ENCODE measurements at places on chromosomes 4 and X. TPM values are rescaled to one million over a fixed set of nuclear protein-coding genes. Genes with fewer than 3 reads are reported as not detected.

DNA sequence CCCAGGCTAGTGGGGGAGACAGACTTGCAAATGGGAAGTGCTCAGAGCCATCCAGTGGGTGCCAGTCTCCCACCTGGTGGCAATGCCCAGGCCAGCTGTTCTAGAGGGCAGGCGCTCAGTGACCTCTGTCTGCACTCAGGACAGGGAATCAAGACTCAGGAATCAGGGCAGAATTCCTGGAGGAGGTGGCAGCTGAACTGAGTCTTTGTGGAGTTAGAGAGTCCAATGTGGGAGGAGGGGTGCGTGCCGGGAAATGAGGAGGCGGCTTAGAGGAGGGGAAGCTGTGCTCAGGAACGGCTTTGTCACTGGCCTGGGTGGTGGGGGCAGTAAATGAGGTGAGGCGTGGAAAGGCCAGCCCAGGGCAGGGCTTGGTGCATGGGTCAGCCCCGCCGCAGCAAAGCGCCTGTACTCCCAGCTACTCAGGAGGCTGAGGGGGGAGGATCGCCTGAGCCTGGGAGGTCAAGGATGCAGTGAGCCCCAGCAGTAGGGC, 31.3 kb upstream of the SORCS2 start:
- DNase-seq: no peak

GRCh38 chr4:184506527-184507121, 32.3 kb upstream of the IRF2 start:
- DNase-seq: no peak

- no peak for DNase-seq
These were observed 91.0 kb upstream of the BCOR start for GRCh38 chrX:40188573-40189417.

The SUPT20HL2 gene
- total RNA-seq: not detected

The KIAA1210 gene
- not detected for total RNA-seq

- DNase-seq: no peak
These were observed 5.6 kb downstream of the PDE5A start for GRCh38 chr4:119623025-119623424.

GRCh38 chrX:108582151-108582550, 142.5 kb downstream of the COL4A5 start:
- DNase-seq: no peak

GRCh38 chrX:154458954-154459778, 1.1 kb downstream of the PLXNA3 start:
- no peak for DNase-seq

GRCh38 chr4:30996841-30997240, 276.7 kb downstream of the PCDH7 start:
- no peak for DNase-seq

DNA sequence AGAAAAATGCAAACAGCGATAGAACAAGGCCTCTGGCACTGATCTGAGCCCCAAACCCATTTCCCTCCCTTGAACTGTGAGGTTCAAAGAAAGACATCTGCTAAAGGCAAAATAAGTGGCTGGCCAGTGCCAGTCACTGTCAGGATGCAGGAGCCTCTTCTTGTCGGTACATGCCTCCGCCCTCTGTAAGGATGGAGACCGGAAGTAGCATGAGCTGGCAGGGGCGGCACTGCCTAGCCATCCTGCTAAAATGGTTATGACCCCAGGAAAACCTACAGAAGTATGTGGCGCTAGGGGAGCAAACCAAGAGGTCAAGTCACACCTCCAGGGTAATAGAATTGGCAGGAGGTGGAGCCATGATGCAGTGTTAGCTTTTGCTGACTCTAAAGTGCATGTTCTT, 180.3 kb downstream of the DCLK2 start:
- DNase-seq: no peak

GRCh38 chr4:7960790-7961655, 21.4 kb upstream of the AFAP1 start:
- peak; percentile 53 for DNase-seq

- no peak for DNase-seq
These were observed 86.2 kb downstream of the IRF2 start for GRCh38 chr4:184388106-184388505.

The GPM6B gene
- total RNA-seq: 5.1 TPM

The CXCL3 gene
- 0.16 TPM for total RNA-seq

DNA sequence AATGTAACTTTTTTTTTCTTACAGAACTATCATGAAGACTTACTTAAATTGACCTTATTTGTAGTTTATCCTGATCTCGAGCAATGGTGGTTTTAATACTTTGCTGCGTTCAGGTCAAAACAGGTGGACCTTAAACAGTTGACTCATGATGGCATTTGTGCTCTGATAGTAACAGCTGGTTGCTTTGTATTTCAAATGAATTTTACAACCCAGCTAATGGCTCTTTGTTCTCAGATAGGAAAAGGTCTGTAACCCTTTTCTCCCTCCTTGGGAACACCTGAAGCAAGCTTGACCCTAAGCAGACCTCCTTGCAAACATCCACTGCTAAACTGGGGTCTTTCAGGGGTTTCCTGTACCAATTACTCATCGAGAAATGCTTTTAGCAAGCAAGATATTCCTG, 79.2 kb downstream of the F11 start:
- DNase-seq: no peak

DNA sequence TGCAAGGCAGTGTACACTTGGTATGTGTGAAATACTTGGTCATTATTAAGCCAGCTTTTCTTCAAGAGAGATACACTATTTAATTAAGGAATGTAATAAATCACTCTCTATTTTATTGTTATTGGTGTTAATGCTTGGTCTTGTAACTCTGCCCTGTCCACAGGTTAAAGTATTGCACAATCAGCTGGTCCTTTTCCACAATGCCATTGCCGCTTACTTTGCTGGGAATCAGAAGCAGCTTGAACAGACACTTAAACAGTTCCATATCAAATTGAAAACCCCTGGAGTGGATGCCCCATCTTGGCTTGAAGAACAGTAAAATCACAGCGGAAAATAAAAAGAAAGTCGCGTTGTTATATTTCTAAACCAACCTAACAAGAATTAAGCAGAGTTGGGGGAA, 26.2 kb upstream of the FHDC1 start:
- no peak for DNase-seq

- DNase-seq: no peak
These were observed 19.6 kb downstream of the SCD5 start for GRCh38 chr4:82779032-82779431.

The IL2 gene
- not detected for total RNA-seq

DNA sequence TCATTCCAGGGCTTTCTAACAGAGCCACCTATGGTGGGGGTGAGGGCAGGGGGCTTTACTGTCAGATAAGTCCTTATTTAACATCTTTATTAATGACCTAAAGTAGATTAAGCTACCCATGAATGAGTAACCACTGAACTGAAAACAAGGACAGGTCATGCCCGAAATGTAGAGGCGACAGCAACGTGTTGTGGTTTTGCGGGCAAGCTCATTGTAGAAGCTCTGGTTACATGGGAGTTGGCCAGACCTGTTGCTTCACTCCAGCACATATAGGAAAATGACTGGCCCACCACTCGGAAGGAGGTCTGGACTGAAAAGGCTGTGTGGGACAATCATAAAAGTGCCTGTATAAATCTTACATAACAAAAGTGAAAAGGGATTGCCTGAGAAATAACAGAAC, 109.6 kb upstream of the NDP start:
- no peak for DNase-seq

- DNase-seq: no peak
These were observed 1222.2 kb downstream of the STIM2 start for GRCh38 chr4:28082686-28083390.

DNA sequence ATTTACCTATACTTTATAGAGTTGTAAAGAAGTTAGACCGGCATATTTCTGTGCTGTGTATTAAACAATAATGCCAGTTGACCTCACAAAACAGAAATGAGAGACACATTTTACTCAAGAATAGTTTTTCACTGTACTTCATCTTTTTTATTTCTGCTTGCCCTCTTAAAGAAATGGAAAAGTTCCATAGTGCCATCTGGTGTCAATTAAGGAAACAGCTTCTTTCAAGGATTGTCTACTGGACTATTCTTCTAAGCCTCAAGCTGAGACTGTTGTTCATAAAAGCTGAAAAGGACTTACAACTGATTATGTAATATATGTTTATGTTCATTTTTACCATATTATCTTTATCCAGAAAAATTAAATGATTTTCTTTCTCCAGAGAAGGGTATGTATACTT, 1523.7 kb downstream of the ARAP2 start:
- DNase-seq: no peak

GRCh38 chr4:147492761-147493160, 11.9 kb downstream of the EDNRA start:
- no peak for DNase-seq

The XAGE2 gene
- not detected for total RNA-seq

GRCh38 chr4:2286904-2287593, 25.1 kb upstream of the MXD4 start:
- peak; percentile 47 for DNase-seq

DNA sequence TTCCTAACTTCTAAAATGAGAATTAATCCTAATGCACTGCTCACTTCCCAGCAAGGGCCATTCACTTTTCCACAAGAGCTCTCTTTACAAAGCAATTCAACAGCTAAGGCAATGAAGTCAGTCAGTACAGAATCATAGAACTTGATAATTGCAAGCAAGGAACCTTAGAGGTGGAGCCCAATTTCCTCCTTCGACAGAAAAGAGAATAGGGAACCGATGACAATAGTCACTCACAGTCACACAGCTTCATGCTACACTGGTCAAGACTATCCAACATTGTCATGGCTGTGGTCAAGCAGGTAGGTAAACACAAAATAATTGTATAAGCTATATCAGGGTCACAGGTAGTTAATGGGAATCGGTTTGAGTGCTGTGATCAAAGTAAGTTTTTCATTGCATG, 90.0 kb downstream of the ELOVL6 start:
- no peak for DNase-seq
